ENCODE measurements at places on chromosomes 12 and 14.

- DNase-seq = peak; percentile 9
Observed at GRCh38 chr12:32397696-32398095, 1.7 kb upstream of the FGD4 start.

- no peak for DNase-seq
Observed at GRCh38 chr12:106345746-106346145, 11.8 kb upstream of the POLR3B start.

DNA sequence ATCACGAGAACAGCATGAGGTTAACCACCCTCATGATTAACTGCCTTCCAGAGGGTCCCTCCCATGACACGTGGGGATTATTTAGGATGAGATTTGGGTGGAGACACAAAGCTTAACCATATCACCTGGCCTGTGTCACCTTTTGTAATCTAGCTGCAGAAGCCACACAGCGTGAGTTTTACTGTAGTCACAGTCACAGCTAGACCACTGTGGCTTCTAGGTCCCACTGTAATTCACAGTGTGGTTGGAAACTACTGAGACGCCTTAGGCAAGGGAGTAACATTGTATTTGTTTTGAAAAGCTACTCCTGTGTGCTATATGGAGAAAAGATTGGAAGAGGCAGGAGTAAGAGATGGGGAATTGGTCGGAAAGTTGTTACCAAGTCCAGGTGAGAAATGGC is 46.3 kb upstream of the ASPG start:
- DNase-seq = no peak

DNA sequence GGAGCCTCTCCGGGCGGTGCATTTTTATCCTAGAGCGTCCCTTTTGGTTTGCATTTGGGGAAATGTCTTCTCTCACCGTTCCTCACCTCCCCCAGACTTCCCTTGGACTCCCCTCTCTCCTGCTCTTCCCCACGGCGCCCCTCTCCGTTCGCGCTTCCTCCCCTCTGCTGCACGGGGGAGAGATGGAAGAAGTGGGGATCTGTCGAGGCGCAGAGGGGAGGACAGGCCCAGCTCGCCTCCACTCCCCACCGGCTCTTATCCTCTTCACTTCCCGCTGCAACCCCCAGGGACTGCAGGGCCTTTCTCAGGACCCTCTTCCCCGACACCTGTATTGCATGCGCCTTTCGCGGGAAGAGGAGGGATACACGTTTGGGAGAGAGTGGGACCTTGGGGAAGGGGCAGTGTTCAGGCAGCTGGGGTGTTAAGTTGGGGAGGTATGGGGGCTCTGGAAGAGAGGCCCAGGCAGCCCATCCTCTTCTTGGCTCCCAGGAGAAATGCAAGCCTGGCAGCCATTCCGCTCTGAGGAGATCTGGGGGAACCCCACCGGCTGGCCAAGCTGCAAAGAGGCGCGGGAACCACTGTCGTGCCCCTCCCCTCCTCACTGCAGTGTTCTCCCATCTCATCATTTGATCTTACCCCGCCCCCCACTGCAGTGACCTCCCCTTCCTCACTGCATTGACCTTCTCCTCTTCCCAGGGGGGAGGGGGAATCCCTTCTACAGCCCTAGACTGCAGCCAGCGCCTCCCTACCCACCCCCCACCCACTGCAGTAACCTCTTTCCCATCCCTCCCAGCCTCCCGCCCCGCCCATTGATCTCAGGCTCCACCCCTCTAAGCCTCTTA is 788 bp downstream of the ENO2 start:
- no peak for DNase-seq

- no peak for DNase-seq
Observed at GRCh38 chr14:65879248-65880009, 466.9 kb downstream of the FUT8 start.

- no peak for DNase-seq
Observed at GRCh38 chr12:96454396-96454795, 35.0 kb upstream of the CFAP54 start.

GRCh38 chr14:45558183-45558582 is 305.2 kb upstream of the MIS18BP1 start:
- no peak for DNase-seq

GRCh38 chr14:69059658-69060623 is 80.8 kb upstream of the ACTN1 start:
- DNase-seq = no peak

DNA sequence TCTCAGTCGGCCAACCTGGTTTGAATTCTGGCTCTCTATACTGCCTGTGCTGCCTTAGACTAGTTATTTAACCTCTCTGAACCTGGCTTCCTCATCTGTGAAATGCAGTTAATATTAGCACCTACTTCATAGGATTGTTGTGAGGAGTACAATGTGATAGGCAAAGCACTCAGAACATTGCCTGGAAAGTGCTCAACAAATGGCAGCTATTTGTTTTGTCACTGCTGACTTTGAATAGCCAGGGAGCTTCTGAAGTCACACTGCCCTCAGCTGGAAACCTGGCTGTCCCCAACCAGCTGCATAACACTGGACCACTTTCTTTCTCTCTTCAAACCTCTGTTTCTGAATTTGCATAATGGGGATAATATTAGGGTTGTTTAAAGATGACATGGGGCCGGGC is 9.6 kb downstream of the TMEM30B start:
- no peak for DNase-seq

DNA sequence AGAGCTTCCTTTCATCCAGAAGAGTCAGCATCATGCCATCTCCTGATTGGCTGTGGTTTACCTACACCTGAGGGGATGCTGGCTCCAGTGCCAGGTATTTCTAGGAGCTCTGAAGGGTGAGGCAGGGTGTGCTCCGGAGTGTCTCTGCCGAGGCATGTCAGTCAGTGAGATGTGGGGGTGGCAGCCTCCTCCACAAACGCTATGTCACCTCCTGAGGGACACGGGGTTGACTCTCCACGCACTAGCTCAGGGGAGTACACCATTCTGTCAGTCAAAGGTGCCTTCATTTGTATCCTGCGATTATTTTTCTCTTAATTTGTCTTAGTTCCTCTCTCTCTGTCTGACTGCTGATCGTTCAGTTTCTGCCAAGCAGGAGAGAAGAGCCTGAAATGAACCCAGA is 604.5 kb downstream of the VRK1 start:
- DNase-seq = no peak

DNA sequence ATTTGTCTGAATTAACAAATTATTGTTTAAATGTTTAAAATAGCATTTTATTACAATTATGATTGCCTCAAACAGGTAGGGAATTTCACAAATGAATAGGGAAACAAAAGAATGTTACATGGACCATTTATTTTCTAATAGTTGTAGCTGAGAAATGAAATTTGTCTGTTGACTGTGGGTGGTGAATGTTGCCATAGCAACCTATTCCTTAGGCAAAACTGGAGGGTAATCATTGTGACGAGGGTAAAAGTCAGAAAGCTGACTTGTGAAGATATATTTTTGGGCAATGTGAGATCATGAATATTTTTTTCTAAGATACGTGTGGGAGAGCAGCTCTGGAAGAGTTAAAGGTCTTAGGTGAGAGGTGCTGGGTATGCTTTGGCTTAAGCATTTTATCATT is 24.2 kb upstream of the CLEC14A start:
- no peak for DNase-seq

- DNase-seq = no peak
Observed at GRCh38 chr14:71651228-71651627, 281.0 kb upstream of the RGS6 start.

DNA sequence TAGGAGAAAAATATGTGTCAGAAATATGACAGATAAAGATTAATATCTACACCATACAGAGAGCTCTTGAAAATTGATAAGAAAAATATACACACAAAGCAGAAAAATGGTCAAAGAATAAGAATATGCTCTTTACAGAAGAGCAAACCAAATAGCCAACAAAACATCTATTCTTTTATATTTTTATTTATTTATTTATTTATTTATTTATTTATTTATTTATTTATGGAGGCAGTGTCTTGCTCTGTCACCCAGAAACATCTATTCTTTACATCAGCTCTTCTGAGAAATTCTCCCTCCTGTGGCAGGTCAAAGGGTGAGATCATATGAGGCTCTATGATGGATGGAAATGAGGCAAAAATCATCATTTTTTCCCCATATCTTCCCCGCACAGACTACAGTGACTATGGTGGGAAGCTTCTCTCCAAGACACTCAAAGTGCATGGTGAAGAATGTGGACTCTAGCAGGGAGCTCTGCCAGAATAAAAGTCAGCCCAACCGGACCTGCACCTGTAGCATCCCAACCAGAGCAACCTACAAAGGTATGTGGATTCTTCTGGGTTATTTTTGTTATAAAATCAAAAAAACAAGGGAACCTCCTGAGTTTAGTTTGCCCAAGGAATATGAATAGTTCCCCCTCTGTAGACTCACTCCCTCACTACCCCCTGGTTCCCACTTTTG is 71.4 kb downstream of the PLXNC1 start:
- no peak for DNase-seq

- peak; percentile 26 for DNase-seq
Observed at GRCh38 chr12:42589465-42590329, at the start of gene PRICKLE1. Gene PRICKLE1 (minus strand): TSS chr12:42589746. CDS start chr12:42472516, 117,230 bp downstream.

DNA sequence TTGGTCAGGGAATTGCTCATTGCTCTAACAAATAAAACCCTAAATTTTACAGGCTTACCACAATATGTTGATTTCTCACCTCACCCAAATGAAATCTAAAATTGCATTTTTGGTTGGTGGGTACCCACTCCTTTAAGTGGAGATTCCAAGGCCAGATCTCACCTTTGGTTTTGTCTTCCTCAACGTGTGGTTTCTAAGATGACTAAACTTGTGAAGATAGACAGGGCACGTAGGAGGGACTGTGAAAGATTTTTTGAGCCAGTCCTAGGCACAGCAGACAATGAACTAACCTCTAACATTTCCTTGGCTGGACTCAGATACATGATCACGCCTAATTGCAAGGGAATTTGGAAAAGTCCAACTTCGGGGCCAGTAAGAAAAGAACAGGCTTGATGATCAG is 1003.9 kb downstream of the FLRT2 start:
- no peak for DNase-seq

DNA sequence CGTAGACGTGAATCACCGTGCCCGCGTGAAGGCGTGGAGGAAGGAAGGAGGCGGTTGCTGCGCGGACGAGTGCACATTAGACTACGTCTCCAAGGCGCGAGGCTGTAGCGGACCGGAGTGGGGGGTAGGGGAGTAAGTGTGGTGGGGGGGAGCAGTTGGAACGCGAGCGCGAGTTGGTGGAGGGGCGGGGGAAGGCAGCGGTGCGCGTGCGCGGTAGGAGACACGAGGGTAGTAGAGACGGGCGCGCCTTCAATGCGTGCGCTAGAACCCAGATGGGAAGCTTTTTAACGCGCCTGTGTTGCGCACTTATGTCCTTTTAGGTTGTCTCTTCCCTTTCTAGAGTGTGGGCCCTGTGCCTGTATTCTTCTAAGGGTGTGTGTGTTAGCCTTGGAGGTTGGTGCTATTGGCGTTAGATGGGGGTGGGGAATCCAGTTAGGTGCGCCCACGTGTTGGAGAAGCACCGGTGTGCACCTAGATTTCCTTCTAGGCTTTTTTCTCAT is 604 bp downstream of the EIF4B start:
- DNase-seq = peak; percentile 27

DNA sequence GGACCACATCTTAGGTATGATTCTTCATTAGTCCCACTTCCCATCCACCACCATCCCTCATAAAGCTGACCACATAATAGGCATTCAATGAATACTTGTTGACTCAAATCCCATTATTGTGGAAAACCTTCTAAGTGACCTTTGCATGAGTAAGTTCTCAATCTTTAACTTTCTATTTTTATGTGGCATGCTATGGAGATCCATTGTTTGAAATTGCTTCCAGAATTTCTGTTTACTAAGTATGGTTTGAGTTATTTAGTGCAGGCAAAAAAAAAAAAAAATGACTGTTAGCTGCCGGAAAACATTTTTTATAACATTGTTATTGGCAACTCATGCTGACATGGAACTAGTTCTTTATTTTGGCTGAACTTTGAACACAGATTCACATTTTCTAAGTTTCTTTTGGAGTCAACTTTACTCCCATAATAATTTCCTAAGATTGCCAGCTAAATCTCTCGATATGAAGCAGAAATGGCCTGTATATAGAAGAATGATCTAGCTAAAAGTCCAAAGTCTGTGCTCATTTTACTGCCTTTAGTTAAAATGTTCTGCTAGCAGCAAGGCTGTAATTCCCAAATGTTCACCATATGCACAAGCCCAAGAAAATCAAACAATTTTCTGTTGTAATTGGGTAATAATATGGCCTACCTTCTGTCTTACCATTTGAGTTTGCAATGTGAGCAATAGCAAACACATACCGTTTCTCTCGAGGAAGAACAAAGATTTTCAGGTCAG is 77.9 kb downstream of the PTGER2 start:
- no peak for DNase-seq

- no peak for DNase-seq
Observed at GRCh38 chr14:101129521-101130167, 226.1 kb upstream of the RTL1 start.

DNA sequence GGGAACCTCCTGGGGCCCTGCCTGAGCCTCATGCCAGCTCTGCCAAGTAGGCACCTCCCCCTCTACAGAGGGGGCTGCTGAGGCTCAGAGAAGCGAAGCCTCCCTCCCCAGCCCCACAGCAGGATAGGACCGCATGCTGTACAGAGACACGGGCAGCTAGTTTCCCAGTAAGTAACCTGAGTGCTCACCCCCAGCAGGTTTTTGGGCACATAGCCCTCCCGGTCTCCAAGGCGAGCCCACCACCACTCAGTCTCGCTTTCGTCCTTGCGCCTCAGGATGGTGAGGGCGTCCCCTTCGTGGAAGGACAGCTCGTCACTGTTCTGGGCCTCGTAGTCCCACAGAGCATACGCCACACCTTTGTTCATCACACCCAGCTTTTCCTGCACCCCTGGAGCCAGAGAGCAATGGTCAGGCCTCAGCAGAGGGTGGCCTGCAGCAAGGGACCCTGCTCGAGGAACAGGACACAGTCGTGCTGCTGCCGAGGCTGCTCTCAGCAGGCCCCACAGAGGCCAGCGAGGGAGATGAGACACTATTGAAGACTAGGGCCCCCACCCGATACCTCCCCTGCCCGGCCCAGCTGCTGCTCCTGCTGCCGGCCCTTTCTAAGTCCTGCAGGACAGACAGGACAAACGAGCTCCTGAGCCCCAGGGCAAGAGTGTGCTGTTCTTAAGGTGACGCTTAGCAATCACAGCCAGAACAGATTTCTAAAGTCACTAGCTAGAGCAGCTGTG is 20.4 kb downstream of the ZFYVE21 start:
- DNase-seq = no peak

DNA sequence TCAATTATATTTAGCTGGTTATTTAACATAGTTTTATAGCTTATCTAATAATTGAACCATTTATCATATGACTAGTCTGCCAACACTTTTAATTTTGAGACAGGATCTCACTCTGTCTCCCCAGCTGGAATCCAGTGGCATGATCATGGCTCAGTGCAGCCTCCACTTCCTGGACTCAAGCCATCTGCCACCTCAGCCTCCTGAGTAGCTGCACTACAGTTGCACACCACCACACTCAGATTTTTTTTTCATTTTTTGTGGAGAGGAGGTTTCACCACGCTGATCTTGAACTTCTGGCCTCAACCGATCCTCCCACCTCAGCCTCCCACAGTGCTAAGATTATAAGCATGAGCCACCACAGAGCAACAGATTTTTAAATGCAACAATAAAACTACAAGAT is 151.4 kb upstream of the MDGA2 start:
- DNase-seq = no peak

GRCh38 chr14:33964599-33965317 is 13.9 kb upstream of the EGLN3 start:
- no peak for DNase-seq

Measured in NCI-H1105 (cell line).